Large intestine (tissue), 12 donors: ENCODE measurements at places on chromosomes 1 and 21. TPM values are rescaled to one million over a fixed set of nuclear protein-coding genes. Genes with fewer than 3 reads are reported as not detected.

GRCh38 chr1:244395965-244396364 is 55.7 kb downstream of the ADSS2 start:
- DNase-seq, result peak; percentile 14

DNA sequence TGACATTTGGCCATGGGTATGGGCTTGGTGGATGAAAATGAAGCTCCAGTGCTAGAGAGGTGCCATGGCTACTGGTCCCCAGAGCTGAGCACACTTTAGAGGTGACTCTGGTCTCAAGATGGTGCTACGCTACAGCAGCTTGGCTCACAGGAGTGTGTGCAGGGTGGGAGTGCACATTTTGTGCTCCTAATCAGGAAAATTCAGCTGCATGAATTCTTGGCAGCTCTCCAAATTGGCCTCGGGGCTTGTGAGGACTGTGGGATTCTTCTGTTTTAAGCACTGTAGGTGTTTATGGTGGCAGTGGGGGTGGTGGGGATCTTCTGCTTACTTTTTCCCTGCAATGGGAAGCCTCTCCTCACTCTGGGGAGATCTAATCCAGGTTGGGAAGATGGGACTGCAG is 17.3 kb upstream of the TIPRL start:
- no peak for DNase-seq

GRCh38 chr1:63261736-63262458 is 60.5 kb upstream of the FOXD3 start:
- DNase-seq, result peak; percentile 8

GRCh38 chr1:204866051-204866596 is 4.5 kb upstream of the NFASC start:
- no peak for DNase-seq

DNA sequence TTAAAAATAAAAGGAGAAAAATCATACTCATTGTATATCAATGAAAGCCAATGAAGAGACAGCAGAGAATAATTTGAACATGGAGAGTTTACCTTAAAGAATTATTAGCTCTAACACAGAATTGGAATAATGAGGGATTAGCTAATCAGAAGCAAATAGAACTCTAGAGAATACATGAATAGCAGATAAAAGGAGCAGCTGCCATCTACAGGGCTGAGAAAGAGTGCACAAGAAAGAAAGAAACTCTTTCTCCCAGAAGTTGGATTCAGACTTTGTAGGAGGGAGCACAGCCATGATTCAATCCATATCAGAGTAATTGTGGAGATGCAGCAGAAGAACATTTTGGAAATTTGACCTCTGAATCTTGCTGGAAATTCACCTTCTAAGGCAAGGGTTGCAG is 1171.2 kb downstream of the PLA2G4A start:
- no peak for DNase-seq

- no peak for DNase-seq
Observed at GRCh38 chr1:168110896-168111545, 25.7 kb downstream of the GPR161 start.

GRCh38 chr1:198141668-198142351 is 15.0 kb upstream of the NEK7 start:
- no peak for DNase-seq

GRCh38 chr1:30511991-30512913 is 211.1 kb downstream of the MATN1 start:
- no peak for DNase-seq

DNA sequence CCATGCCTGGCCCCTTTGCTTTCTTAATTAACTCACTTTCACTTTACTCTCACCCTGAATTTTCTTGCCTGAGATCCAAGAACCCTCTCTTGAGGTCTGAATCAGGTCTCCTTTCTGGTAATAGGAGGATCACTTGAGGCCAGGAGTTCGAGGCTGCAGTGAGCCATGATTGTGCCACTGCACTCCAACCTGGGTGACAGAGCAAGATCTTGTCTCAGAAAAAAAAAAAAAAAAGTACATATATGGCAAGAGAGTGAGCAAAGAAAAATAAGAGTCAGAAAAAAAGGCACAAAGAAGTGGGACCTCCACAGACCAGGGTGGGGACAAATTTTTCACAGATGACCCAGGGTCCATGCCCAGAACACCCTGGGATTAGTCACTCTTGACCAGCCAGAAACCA is 34.1 kb upstream of the RD3 start:
- DNase-seq, result no peak

DNA sequence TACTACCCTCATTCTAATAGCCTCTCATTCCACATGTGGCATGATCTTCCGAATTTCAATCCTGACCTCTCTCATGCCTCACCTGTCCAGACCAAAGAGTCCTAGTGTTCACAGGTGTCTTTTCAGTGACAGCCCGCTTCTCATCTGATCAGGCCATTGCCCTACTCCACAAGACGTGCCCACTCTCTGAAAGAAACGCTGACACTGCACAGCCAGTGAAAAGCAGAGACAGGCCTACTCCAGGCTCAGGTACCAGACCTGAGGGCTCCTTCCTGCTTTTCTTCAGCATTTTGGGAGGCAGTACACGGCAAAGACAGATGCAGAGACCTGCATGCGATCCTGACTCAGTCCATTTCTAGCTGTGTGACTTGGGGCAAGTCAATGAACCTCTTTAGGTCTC is 43.0 kb downstream of the SUSD4 start:
- no peak for DNase-seq

DNA sequence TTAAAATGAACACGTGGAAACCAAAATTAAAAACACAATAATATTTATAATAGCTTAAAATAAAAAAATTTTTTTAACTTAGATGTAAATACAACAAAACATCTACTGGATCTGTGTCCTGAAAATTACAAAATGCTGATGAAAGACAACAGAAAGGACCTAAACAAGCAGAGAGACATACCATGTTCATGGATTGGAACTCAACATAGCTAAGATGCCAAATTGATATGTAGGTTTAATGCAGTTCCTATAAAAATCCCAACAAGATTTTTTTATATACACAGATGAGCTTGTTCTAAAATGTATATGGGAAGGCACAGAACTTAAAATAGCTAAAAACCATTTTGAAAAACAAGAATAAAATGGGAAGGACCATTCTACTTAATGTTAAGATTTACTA is 81.4 kb downstream of the TRIM11 start:
- DNase-seq, result no peak

DNA sequence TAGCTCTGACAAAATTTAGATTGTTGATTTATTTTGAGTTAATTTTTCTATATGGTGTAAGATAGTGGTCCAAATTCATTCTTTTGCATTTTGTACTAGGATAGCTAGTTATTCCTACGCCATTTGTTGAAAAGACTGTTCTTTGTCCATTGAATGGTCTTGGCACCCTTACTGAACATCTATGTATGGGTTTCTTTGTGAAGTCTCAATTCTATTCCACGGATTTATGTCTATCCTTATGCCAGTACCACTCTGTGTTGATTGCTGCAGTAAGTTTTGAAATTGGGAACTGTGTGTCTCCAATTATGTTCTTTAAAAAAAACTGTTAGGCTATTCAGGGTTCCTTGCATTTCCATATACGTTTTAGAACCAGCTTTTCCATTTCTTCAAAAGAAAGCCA is 145.7 kb downstream of the ZNF644 start:
- DNase-seq, result no peak

- DNase-seq, result no peak
Observed at GRCh38 chr1:15943328-15943991, 32.4 kb downstream of the ZBTB17 start.

DNA sequence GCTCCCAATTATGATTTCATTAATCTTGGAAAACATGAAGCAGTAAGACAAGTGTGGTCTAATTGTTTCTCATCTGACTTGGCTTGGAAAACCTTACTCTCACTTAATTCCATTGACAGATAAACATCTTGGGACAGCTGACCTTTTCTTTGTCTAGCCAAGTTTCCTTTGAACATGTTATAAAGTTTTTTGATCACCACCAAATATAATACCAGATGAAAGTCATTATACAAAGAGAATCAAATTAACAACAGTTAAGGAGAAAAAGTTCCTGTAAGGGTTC is 50.2 kb downstream of the ALG14 start:
- DNase-seq, result no peak

GRCh38 chr21:39661740-39662139 is 49.0 kb downstream of the B3GALT5 start:
- DNase-seq, result no peak

DNA sequence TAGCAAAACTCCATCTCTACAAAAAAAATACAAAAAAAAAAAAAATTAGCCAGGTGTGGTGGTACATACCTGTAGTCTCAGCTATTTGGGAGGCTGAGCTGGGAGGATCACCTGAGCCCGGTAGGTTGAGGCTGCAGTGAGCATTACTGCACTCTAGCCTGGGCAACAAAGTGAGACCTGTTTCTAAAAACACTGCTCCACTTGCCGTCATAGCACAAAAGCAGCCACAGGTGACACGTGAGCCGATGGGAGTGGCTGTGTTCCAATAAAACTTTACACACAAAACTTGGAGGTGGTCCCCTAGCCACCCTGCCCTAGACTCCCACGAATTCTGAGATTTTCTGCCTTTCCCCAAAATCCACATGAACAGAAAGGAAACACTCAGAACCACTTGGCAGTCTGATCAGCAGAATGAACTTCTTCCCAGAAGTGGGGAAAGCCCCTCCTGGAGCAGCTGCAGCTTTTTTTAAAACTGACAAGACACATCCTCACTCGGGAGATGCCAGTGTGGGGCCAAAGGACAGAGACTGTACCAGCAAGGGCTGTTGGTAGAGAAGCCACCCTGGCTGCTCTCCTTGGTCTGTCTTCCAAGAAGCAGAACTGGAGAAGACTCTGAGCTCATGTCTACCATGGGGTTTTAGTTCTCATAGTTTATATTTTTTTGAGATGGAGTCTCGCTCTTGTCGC is 23.3 kb downstream of the PLEKHM2 start:
- DNase-seq, result no peak

DNA sequence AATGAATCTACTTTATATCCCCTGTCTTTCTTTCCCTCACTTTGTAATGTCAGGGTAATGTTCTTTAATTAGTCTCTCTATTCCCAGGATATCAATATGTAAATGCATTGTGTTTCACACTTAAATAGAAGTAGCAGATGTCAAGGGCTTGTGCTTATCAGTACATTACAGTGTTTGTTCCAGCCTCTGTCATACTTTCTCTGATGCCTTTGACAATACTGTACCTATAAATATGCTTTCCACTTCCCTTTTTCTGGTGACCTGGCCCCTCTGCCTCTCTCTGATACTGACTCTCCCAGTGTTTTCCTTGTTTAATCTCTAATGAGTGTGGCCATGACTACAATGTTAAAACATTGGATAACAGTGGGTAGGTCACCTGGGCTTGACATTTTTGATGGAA is 862.0 kb upstream of the NEGR1 start:
- DNase-seq, result no peak

GRCh38 chr21:35529171-35529863 is 480.2 kb upstream of the RUNX1 start:
- peak; percentile 87 for DNase-seq

DNA sequence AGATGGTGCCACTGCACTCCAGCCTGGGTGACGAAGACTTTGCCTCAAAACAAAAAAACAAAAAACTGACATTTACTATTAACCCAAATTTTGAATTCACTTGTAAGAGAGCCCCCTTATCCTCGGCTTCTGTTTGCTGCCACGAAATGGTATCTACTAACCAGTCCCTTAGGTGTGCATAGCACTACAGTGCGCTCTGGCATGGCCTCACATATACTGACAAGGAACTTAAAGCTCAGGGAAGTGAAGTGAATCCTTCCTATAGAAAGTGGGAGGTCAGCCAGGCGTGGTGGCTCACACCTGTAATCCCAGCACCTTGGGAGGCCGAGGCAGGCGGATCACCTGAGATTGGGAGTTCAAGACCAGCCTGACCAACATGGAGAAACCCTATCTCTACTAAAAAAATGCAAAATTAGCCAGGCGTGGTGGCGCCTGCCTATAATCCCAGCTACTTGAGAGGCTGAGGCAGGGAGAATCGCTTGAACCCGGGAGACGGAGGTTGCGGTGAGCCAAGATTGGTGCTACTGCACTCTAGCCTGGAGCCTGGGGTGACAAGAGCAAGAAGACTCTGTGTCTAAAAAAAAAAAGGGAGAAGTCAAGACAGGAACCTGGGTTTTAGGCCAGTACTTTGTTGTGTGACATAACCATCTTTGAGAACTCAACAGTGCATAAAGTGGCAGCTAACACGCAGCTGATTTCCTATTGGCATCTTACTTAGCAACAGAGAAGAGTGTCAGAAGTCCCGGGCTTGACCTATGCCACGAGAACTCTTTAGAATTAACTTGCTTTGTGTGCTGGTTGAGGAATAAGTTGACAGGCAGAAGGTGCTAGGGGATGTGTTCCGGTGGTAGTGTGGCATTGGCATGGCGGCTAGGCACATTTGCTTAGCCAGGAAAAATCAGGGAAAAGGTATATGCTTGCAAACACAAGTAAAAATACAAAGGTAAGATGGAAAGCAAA is 16.8 kb downstream of the ERRFI1 start:
- no peak for DNase-seq

DNA sequence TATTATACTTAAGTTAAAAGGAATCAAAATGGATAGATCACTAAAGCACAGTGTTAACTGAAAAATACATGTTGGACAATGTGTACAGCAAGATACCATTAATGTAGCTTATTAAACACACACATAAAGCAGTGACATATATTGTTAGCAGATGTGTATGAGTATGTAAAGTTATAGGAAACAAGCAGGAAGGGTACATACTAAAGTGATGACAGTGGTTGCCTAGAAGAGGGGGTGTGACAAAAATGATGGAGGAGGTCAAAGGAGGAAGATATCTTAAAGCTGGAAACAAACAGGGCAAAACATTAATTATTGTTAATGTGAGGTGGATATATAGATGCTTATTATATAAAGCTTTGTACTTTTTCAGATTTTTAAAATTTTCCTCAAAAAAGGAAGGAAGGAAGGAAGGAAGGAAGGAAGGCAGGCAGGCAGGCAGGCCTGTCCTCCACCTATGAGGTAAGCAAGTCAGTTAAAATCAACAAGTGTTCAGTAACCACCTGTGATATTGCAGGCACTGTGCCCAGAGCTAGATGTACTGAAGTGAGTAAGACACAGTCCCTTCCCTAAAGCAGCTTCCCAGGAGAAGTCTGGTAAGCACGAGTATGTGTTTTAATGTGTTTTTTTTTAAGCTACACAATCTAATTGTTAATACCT is 252.9 kb upstream of the NR5A2 start:
- no peak for DNase-seq

- no peak for DNase-seq
Observed at GRCh38 chr1:24572301-24572700, 16.4 kb downstream of the NCMAP start.

- DNase-seq, result no peak
Observed at GRCh38 chr1:28640766-28641165, 2.1 kb downstream of the TAF12 start.

CCDC27 gene
- 0.03 TPM for polyA plus RNA-seq

PDE9A gene
- polyA plus RNA-seq, result 19.8 TPM

PPIE gene
- 73.0 TPM for polyA plus RNA-seq

LCE3E gene
- polyA plus RNA-seq, result not detected

PIK3R3 gene
- polyA plus RNA-seq, result 7.4 TPM

RCOR3 gene
- polyA plus RNA-seq, result 70.0 TPM

BNIPL gene
- polyA plus RNA-seq, result 1.3 TPM

C4BPA gene
- 0.04 TPM for polyA plus RNA-seq
